ENCODE measurements at places on chromosomes 12 and 14.
A peak's percentile ranks its signal among the peaks of the same experiment; 100 is the strongest.

GRCh38 chr12:53241623-53242412 lies 9.8 kb upstream of the RARG start:
- DNase-seq: no peak

DNA sequence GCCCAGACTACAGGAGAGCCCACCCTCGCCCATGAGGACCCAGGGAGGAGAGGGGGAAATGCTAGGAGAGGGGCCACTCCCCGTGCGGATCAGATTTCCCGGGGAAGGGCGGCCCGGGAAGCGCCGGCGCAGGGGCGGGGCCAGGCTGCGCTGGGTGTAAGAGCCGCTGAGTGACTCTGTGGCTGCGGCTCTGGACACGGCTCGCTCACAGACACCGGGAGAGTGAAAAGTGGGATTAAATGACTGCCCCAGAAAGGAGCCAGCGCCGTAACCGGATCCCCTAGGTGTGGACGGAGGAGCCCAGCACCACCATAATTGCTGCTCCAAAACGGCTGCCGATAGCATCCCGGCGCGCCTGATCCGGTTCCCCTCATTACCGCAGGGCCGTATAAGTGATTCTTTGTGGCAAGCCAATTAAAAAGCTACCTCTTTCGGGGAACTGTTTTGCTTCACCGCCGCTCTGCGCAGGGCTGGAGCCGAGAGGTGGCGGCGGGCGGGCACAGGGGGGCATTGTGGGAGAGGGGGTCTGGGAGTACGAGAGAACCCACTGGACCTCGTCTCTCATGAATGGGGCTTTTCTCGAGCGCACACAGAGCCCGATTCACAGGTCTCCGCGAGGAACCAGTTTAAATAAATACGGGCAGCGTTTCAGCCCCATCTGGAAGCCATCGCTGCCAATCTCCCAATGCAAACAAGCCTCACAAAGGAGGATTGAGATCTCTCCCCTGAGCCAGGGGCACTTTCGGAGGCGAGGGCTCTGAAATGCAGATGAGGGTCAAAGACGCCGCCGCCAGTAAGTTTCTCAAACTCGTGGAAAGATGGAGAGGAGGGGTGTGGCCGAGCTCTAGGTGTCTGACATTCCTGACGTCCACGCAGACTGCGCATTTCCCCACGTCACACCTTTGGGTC lies 2.5 kb downstream of the COL2A1 start:
- peak; percentile 46 for DNase-seq

GRCh38 chr12:123900871-123901376 lies 71.7 kb downstream of the CCDC92 start:
- peak; percentile 73 for DNase-seq

GRCh38 chr12:72141381-72141780 lies 130.8 kb upstream of the TRHDE start:
- DNase-seq: peak; percentile 18

GRCh38 chr12:24565300-24565699 lies 383.6 kb downstream of the BCAT1 start:
- DNase-seq: no peak

GRCh38 chr12:104316936-104317335 lies 13.4 kb downstream of the EID3 start:
- no peak for DNase-seq

- no peak for DNase-seq
Measured at GRCh38 chr12:33676866-33677265, 237.2 kb upstream of the SYT10 start.

DNA sequence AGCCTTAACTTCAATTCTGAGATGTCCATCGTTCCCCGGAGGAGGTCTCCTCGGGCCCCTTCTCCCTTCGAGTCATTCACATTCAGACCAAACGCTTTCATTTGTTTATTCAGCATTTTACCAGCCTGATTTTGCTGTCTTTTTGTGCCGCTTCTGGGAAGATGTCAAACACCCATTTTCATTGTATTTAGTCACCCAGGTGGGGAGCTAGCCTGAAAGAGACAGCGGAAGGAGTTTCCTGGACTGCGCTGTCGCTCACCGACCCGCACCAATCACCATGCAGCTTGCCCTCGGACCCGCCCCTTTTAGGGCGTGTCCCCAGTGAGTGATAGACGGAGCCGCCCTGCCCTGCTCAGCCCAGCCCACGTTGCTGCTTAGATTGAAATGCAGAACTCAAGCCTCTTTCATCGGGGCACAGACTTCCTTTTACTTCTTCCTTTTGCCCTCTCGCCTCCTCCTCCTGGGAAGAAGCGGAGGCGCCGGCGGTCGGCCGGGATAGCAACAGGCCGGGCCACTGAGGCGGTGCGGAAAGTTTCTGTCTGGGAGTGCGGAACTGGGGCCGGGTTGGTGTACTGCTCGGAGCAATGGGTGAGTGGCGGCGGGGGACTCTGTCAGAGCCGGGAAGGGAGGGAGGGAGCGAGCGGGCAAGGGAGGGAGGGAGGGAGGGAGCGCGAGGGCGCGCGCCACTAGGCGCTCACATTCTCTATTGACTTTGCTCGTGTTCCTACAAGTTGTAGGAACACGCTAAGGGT lies at the start of gene PAX9:
PAX9 (plus strand) TSS at position 355 of the 752 bp plus-strand sequence; CDS start at position 585, 230 bp downstream.
- DNase-seq: peak; percentile 98
